ENCODE measurements at places on chromosomes 7 and 10.

GRCh38 chr10:122446668-122447423, 7.6 kb upstream of the ARMS2 start:
- no peak for DNase-seq

DNA sequence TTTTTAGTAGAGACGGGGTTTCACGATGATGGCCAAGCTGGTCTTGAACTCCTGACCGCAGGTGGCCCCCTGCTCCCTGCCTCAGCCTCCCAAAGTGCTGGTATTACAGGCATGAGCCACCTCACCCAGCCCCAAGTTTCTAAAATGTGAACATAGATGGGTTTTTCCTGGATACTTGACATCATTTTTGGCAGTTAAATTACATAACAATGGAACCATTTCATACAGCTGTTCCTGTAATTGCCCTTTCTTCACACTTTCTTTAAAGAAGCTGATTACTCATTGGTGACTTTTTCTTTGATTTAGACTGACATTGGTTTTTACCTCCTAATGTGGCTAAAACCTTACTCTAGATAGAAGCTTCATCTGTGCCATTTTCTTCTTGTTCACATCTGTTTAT, 5.9 kb downstream of the ZKSCAN1 start:
- no peak for DNase-seq

DNA sequence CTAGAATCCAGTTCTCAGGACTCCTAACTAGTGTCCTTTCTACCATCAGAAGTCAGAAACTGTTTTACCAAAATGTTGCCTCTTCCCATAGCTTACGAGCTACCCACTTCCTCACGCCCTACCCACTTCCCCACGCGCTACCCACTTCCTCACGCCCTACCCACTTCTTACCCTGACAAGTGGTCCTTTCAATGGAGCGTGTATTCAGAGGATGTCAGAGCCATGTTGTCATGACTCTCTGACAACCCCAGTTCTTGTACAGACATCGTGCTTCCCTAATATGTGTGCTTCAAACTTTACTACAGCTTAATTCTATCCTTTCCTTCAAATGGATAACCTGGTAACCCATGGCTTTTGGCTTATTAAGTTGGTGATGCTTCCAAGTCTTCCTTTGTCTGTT, 84.8 kb upstream of the PHF14 start:
- no peak for DNase-seq

- no peak for DNase-seq
Observed at GRCh38 chr7:114100810-114101209, 182.0 kb upstream of the PPP1R3A start.

DNA sequence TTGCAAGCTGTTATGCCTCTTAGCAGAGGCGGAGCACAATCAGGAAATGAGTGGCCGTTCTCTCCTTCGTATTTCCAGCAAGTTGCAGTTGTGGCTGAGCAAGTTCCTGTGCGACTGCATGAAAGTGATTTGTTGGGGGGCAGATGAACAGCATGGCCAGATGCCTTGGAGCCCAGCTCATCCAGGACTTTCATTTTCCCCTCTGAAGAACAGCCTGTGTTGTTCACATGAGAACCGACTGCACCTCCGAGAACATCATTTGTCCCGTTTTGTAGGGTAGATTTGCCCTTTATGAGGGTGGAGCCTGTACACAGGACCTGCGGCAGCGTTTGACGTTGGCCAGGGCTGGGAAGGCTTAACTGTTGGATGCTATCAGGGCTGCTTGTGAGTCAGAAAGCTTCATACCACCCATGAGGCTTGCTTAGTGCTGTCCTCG, 4.4 kb downstream of the BAG3 start:
- DNase-seq: peak; percentile 67

GRCh38 chr10:47042199-47042473, 130.9 kb downstream of the PTPN20 start:
- no peak for DNase-seq
